Stimulated activated naive B cell treated with anti-CD40 and anti-IgM and Interleukin-4, amounts not matched to agents 10 μg/mL and 1 μg/mL and 100 μg/mL, for 72 hours (primary cell): ENCODE measurements at places on chromosomes 7 and 10.

DNA sequence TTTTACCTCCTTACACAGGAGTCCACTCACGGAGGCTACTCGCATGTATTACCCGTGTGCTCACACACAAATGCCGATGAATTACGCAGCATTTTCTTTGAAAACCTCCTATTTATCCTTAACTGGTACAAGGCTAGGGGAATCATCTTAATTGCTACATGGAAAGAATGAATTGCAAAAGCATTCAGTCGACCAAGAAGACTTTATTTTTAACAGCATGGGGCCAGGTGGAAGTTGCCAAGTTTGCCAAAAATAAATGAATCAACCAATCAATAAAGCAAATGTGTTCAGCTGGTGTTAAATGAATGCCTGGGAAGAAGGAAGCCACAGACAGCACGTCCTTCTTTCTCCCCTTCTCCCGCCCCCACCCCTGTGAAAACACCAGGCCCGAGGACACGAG, 55.8 kb downstream of the CTBP2 start:
- DNase-seq: no peak

- DNase-seq: no peak
Observed at GRCh38 chr10:93991596-93992284, 2.0 kb upstream of the PLCE1 start.

- DNase-seq: no peak
Observed at GRCh38 chr7:52670608-52671225, 364.7 kb upstream of the POM121L12 start.

- no peak for DNase-seq
Observed at GRCh38 chr10:10901906-10902305, 115.8 kb upstream of the CELF2 start.

DNA sequence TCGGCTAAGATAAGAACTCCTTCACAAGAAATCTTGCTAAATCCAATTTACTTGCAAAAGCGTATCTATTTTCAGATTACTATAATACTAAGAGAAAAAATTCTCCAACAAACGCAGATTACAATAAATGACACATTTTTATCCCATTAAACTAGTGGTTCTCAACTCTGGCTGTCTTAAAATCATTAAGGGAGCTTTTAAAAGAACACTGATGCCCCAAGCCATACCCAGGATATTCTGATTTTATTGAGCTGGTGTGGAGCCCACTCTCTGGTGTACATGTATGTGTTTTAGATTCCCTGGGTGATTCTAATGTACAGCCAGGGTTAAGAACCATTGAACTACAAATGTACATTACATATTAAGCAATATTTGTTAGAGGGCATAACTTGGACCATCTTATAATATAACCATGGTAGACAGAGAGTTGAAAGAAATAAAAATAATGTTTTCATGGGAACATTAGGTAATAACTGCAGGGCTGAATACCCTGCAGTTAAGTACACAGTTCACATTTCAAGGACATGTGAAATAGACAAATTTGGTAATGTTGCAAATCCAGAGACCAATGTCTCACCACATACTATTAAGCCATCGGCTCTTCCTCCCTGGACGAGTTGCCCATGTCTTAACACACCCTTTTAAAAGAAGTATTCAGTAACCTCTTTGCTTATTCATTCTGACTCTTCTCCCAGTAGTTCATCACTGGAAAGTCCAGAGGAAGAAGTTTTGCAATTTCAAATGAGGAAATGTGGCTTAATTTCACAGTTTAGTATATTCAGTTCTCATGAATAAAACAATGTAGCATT, 6.2 kb downstream of the GSAP start:
- DNase-seq: no peak

- DNase-seq: no peak
Observed at GRCh38 chr10:22850541-22850940, 77.3 kb upstream of the ARMC3 start.

DNA sequence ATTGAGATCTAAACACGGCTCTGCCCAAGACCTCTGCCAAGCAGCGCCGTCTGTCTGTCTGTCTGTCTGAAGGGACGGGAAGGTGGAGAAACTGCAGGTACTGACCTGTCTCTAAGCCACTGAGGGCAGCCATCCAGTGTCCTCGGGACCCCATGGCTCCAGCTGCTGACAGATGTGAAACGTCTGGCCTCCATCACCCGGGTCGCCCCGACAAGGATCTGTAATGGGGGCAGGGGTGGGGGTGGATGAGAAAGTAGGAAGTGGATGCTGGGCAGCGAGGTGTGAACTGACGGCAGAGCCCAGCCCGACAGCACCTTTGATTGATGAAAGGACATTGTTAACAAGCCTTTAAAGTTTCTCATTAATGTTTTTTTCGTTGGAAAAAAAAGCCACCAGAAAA, 193.1 kb downstream of the EBF3 start:
- DNase-seq: no peak

GRCh38 chr7:156009569-156009968, 197.3 kb upstream of the SHH start:
- no peak for DNase-seq

DNA sequence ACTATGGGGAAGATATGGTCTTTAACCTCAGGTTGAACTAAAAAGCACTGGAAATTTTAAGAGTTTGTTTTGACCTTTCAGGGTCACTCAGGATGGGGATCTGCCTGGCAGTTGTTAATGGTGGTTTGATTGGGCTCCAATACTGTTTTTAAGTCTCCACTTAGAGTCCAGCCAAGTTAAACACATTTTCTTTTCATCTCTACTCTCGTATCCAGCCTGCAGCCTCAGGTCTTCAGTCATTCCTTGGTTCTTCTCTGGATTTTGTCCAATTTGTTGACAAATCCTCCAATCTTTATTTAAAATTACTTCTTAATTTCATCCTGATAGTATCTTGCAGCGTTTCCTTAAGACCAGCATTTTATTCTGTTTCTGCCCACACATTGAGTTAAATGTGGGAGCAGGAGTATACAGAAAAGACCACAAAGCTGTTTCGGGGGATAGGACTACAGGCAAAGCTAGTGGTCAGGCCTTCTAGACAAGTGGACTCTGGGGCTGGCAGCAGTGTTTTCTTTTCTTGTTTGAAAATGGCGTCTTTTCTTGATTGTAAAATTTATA, 133.2 kb upstream of the INHBA start:
- DNase-seq: no peak

DNA sequence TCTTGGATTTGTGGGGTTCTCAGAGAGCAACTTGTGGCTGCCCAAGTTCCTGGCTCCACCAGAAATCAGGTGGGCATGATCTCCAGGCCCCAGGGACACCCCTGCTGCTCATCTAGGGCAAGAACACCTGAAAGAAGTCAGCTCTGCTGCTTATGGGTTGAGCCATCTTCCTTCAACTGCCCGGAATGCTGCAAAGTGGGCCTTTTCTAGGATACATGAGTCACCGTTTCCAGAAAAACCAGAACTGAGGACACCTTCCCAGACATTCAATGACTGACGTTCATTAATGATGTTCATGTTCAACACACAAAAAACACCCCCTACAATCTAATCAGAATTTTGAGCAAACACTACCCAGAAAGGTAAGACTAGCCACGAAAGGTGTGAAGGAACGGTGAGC, 98.0 kb downstream of the MAD1L1 start:
- no peak for DNase-seq

DNA sequence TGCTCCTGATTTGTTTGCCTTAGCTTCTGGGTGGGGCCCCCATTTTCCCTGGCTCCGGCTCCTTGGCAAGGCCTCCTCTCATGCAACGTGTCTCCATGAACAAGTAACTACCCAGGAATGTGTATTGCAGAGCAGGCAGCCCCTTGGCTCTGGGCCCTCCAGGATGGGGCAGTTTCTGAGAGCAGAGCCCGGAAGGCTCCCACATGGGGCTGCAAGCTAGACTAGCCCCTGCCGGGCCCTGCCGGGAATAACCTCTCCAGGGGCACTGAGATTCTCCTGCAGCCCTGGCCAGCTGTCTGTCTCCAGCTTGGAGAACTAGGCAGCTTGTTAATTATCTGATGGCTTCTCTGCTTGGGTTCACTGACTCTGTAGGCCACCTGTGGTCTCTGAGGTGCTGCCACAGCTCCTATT, 184.0 kb upstream of the INHBA start:
- DNase-seq: no peak

DNA sequence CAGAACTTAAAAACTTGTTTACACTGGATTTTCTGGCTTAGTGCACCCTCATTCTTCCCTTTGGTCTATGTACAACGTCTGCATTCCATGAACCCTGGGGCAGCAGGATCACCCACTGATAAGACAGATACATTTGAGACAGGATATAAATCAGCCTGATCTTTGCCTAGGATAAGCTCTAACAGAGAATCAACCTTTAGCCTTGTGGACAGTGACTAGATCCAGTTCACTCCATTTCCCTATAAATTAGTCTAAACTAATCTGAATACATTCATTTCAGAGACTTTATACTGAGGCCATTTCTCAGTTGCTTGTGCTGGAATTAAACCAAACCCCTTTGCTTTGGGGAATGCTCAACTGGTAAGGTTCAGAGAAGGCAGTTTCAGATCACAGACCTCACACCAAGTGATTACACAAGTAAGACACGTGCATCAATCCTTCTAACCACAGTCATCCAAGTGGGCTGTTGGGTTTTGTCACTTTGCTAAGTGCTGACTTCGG, 639.8 kb upstream of the FZD8 start:
- no peak for DNase-seq

DNA sequence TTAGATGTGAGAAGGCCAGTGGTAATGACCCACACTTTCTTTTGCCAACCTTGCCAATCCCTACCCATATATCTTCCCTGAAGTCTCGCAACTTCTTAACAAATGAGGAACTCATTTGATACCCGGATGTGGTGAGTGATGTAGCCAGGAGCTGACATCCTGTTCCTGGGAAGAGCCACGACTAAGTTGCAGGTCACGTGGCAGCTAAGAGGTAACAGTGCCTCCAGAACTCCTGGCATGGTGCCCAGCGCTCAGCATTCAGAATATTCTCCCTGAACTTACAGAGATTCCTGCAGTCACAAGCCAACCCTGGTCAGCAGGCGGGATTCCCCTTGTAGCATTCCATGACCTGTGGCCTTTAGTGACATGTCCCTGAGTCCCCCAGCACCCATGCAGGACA, 282.5 kb downstream of the GALNT17 start:
- no peak for DNase-seq

GRCh38 chr7:117424090-117424829, 3.0 kb downstream of the ASZ1 start:
- no peak for DNase-seq

DNA sequence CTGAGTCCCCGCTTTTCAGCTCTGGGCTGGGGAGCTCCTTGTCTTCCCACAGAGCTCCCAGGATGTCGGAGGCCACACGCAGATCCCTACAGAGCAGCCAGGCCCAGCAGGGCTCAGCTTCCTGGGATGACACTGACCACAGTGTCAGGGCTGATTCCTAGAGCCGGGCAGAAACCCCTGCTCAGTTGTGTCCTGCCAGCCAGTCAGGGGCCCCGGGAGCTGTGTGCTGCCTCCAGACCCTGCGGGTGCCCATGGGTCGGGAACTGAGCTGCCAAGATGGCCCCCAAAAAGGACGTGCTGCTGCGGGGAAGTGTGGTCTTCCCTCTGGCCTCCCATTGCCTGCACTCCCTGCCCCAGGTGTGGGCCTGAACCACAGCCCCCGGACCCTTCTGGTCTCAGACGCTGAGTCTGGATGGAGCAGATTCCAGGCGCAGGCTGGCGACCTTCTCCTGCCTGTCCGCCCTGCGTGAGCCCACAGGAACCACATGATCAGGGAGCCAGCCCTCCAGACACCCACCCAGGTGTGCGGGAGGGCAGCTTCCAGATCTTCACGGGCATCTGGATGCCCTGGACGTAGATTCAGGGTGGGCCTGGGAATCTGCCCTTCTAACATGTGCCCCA, 217.4 kb downstream of the MAD1L1 start:
- DNase-seq: no peak

DNA sequence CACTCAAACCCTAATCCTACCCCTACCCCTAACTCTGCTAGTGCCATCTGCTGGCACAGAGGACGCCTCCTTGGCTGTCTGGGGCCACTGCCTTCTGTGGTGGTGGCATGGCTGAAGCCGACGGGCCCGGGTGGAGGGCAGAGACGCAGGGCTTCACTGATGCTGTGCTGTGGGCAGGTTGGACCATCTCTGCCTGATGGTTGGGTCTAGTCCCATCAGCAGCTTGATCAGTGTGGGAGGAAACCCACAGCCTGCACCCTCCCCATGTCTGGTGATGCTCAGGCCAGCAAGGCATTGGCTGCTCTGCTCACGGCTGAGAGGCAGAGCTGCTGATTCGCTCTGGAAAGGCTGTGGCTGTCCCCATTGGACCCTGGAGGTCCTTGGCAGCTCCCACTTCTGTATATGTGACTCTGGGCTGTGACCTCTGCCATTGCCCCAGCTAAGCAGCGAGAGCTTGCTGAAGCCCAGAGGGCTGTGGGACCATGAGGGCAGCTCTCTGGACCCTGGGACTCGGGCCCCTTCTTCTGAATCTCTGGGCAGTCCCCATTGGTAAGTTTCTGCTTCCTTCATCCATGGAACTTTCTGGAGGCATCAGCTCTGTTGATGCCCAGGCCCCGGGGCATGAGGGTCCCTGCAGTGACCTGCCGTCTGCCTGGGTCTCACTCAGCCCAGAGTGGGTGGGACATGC, at the start of gene SCART1:
TSS of gene SCART1 (plus strand) at position 430 of the 688 bp plus-strand sequence. CDS start at position 483, 53 bp downstream.
- DNase-seq: no peak

GRCh38 chr10:24966962-24967481, 14.6 kb upstream of the PRTFDC1 start:
- DNase-seq: no peak

- no peak for DNase-seq
Observed at GRCh38 chr7:66176914-66177313, 28.2 kb upstream of the TPST1 start.

- DNase-seq: no peak
Observed at GRCh38 chr7:929311-929711, 25.2 kb downstream of the ADAP1 start.

GRCh38 chr7:8443576-8444467, 10.4 kb downstream of the NXPH1 start:
- DNase-seq: no peak

- DNase-seq: no peak
Observed at GRCh38 chr7:27139334-27140125, 4.0 kb downstream of the HOXA5 start.

DNA sequence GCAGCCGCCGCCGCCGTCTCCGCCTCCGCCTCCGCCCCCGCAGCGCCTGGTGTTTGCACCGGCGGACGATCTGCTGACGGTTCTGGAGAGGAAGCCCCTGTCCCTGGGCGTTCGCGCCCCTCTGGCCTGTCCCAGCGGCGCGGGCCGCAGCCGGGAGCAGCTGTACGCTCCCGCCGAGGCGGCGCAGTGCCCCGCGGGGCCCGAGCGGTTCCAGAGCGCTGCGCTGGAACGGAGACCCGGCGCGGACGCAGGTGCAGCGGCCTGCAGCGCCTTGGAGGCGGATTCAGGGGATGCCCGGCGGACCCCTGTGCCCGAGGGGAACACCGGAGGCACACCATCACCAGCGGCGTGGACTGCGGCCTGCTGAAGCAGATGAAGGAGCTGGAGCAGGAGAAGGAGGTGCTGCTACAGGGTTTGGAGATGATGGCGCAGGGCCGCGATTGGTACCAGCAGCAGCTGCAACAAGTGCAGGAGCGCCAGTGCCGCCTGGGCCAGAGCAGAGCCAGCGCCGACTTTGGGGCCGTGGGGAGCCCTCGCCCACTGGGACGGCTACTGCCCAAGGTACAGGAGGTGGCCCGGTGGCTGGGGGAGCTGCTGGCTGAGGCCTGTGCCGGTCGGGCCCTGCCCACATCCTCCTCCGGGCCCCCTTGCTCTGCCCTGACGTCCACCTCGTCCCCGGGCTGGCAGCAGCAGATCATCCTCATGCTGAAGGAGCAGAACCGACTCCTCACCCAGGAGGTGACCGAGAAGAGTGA, 24.8 kb upstream of the ZNF735 start:
- DNase-seq: no peak

- no peak for DNase-seq
Observed at GRCh38 chr10:90856261-90856660, 1.6 kb downstream of the HTR7 start.
